ENCODE measurements at places on chromosomes 2 and 18.

- peaks cover 17% of the 10 kb centered on the region for H3K36me3 ChIP-seq
- no peak for DNase-seq
- H3K4me3 ChIP-seq = no peak overlapping the region
Observed at GRCh38 chr2:71082402-71083252, 14.2 kb downstream of the NAGK start.

- no peak overlapping the region for H3K27ac ChIP-seq
- DNase-seq = peak; percentile 63
- H3K27me3 ChIP-seq = peaks cover 87% of the 10 kb centered on the region
Observed at GRCh38 chr2:176140513-176141317, 10.6 kb upstream of the HOXD4 start.

- H3K4me1 ChIP-seq = no peaks in the 10 kb centered on the region
- no peak for DNase-seq
- no peaks in the 10 kb centered on the region for H3K36me3 ChIP-seq
- no peaks in the 10 kb centered on the region for H3K27me3 ChIP-seq
Observed at GRCh38 chr2:164068063-164068462, 332.3 kb upstream of the FIGN start.

GRCh38 chr2:239903210-239903609 is 121.9 kb downstream of the NDUFA10 start:
- no peak overlapping the region for H3K4me3 ChIP-seq
- H3K4me1 ChIP-seq = no peaks in the 10 kb centered on the region
- no peaks in the 10 kb centered on the region for H3K27me3 ChIP-seq
- DNase-seq = no peak
- no peaks in the 10 kb centered on the region for H3K36me3 ChIP-seq
- H3K27ac ChIP-seq = no peak overlapping the region

- H3K4me1 ChIP-seq = no peaks in the 10 kb centered on the region
- no peak overlapping the region for H3K4me3 ChIP-seq
- no peaks in the 10 kb centered on the region for H3K27me3 ChIP-seq
- H3K27ac ChIP-seq = no peak overlapping the region
- no peaks in the 10 kb centered on the region for H3K36me3 ChIP-seq
Observed at GRCh38 chr2:104476075-104476474, 377.8 kb upstream of the POU3F3 start.

GRCh38 chr18:36481201-36481657 is 183.7 kb downstream of the FHOD3 start:
- no peak overlapping the region for H3K4me3 ChIP-seq
- no peaks in the 10 kb centered on the region for H3K36me3 ChIP-seq
- no peak overlapping the region for H3K27ac ChIP-seq
- no peak for DNase-seq

DNA sequence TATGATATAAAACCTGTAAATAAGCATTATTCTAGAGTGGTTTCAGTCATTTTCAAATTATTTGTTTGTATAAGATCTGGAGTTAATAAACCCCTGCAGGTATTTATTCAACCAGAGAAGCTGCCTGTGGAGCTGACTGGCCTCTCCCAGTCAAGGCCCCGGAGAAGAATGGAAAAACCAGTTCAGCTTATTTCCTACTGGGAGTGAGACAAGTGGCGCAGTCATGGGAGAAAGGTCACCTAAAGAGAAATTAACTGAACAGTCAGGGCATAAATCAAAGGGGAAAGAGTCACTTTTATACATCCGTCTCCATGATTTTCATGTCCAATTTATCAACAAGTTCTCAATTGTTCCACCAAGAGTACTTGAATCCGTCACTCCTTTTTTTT is 240.9 kb downstream of the RNF152 start:
- no peak for DNase-seq
- no peak overlapping the region for H3K4me3 ChIP-seq

DNA sequence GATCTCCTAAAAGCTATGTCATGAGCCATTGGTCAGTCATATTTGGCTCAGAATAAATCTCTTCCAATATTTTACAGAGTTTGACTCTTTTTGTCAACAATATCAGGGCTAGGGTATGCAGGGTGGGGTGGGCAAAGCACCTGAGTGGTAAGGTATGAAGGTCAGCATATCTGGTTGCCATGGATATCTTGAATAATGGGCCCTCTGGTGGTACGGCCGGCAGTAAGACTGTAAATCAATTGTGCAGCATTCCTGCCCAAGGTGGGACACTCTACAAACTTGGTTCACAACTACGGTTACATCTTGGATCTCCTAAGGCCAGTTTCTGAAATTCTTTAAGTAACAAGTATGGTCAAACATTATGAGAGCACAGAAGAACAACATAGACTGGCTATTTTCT is 119.6 kb downstream of the SPOPL start:
- H3K27me3 ChIP-seq = peaks cover 27% of the 10 kb centered on the region
- no peaks in the 10 kb centered on the region for H3K36me3 ChIP-seq
- H3K4me1 ChIP-seq = no peaks in the 10 kb centered on the region
- H3K27ac ChIP-seq = no peak overlapping the region

- H3K4me3 ChIP-seq = no peak overlapping the region
- DNase-seq = no peak
- H3K27ac ChIP-seq = no peak overlapping the region
- peaks cover 15% of the 10 kb centered on the region for H3K4me1 ChIP-seq
Observed at GRCh38 chr2:128503399-128504245, 185.0 kb upstream of the HS6ST1 start.

- H3K4me1 ChIP-seq = peaks cover 6% of the 10 kb centered on the region
- no peak overlapping the region for H3K4me3 ChIP-seq
- H3K27ac ChIP-seq = no peak overlapping the region
- no peaks in the 10 kb centered on the region for H3K27me3 ChIP-seq
Observed at GRCh38 chr18:61766266-61766884, 126.4 kb downstream of the RNF152 start.

- H3K36me3 ChIP-seq = no peaks in the 10 kb centered on the region
- no peaks in the 10 kb centered on the region for H3K27me3 ChIP-seq
- peak; percentile 24 for DNase-seq
- no peak overlapping the region for H3K27ac ChIP-seq
Observed at GRCh38 chr2:171706152-171706803, 19.0 kb downstream of the DYNC1I2 start.

DNA sequence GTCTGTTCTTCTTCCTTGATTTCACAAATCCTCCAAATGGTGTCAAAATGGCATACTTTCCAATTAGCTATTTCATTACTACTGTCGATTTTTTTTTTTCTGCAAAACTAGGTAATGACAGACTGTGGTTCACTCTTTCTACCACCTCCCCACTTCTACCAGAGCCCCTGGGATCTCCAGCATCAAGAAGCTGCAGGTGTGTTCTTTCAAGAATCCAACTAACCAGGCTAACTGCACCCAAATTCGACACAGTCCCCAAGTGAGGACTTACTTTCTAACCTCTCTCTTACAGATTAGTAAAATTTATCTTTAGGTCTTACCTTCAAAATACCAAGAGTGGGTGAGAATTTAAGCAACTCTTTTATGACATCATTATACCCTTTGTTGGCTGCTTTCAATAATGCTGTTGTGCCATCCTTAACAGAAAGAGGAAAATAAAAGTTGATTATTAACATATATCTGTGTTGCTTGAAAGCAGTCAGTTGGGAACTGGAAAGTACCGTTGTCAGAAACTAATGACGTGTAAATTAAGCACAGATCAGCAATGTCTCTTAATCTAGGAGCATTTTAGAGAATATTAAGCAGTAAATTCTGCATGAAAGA is 31.2 kb upstream of the NPC1 start:
- peaks cover 10% of the 10 kb centered on the region for H3K4me1 ChIP-seq
- H3K27ac ChIP-seq = no peak overlapping the region
- H3K4me3 ChIP-seq = no peak overlapping the region
- no peaks in the 10 kb centered on the region for H3K36me3 ChIP-seq
- DNase-seq = no peak

- no peak overlapping the region for H3K27ac ChIP-seq
- no peak for DNase-seq
- H3K36me3 ChIP-seq = no peaks in the 10 kb centered on the region
- H3K4me1 ChIP-seq = no peaks in the 10 kb centered on the region
- H3K27me3 ChIP-seq = no peaks in the 10 kb centered on the region
Observed at GRCh38 chr18:79608999-79609461, 70.6 kb upstream of the CTDP1 start.

- H3K36me3 ChIP-seq = no peaks in the 10 kb centered on the region
- no peak for DNase-seq
- no peak overlapping the region for H3K27ac ChIP-seq
- H3K27me3 ChIP-seq = no peaks in the 10 kb centered on the region
- H3K4me1 ChIP-seq = peaks cover 36% of the 10 kb centered on the region
Observed at GRCh38 chr2:12510070-12510469, 206.7 kb upstream of the TRIB2 start.

GRCh38 chr2:29733965-29734364 is 187.4 kb downstream of the ALK start:
- H3K27ac ChIP-seq = no peak overlapping the region
- no peaks in the 10 kb centered on the region for H3K36me3 ChIP-seq
- no peaks in the 10 kb centered on the region for H3K4me1 ChIP-seq
- H3K4me3 ChIP-seq = no peak overlapping the region

GRCh38 chr2:188046437-188046836 is 245.2 kb upstream of the GULP1 start:
- no peak overlapping the region for H3K4me3 ChIP-seq
- no peaks in the 10 kb centered on the region for H3K36me3 ChIP-seq
- H3K4me1 ChIP-seq = no peaks in the 10 kb centered on the region
- no peaks in the 10 kb centered on the region for H3K27me3 ChIP-seq
- DNase-seq = no peak
- no peak overlapping the region for H3K27ac ChIP-seq

- peaks cover 29% of the 10 kb centered on the region for H3K4me1 ChIP-seq
- H3K4me3 ChIP-seq = no peak overlapping the region
- DNase-seq = no peak
- peaks cover 13% of the 10 kb centered on the region for H3K36me3 ChIP-seq
- H3K27ac ChIP-seq = no peak overlapping the region
Observed at GRCh38 chr2:168658706-168659105, 143.7 kb upstream of the NOSTRIN start.

- DNase-seq = no peak
- no peak overlapping the region for H3K4me3 ChIP-seq
- peaks cover 12% of the 10 kb centered on the region for H3K27me3 ChIP-seq
- no peaks in the 10 kb centered on the region for H3K36me3 ChIP-seq
- H3K27ac ChIP-seq = no peak overlapping the region
Observed at GRCh38 chr18:67183398-67183797, 333.1 kb downstream of the DSEL start.

DNA sequence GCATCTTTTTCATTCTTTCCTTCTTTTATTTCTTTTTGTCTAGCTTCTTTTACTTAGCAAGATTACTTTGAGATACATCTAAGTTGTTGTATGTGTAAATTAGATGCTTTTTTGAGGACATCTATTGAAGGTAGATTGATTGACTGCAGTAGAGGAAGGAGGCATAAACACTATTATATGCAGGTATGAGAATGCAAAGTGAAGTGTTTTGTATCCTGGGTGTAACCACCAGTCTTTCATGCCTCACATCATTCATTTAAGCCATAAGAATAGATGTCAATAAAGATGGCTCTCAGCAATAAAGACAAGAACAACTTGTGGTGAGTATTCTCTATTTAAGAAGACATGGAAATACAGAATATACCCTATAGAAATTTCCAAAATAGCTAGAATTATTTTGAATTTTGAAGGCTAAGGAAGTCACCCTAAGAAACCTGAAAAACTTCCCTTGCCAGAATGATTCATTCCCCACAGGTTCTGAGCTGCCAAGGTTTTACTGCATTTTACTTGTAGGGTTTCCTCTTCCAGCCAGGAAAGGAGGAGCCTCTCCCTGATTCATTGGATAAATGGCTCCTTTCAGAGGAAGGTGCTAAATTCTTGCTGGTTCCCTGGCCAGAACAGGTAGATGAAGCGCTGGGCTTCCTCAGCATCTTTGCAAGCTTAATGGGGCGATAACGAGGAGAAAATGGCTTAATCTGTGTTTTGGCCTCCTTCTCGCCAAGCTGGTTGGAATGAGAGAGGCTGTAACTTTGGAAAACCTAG is 279.8 kb upstream of the SLC14A2 start:
- no peaks in the 10 kb centered on the region for H3K36me3 ChIP-seq
- peaks cover 6% of the 10 kb centered on the region for H3K27me3 ChIP-seq
- DNase-seq = no peak

Measured in naive thymus-derived CD8-positive, alpha-beta T cell (primary cell).